ENCODE measurements at places on chromosomes 5 and 9.

DNA sequence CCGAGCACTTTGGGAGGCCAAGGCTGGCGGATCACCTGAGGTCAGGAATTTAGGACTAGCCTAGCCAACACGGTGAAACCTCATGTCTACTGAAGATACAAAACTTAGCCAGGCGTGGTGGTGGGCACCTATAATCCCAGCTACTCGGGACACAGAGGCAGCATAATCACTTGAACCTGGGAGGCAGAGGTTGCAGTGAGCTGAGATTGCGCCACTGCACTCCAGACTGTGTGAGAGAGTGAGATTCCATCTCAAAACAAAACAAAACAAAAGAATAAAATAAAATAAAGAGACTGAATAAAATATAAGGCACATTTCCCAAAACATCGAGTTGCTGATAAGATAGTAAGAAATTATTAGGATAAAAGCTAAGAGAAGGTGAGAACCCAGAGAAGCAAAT lies 32.3 kb upstream of the GLDC start:
- DNase-seq = no peak

GRCh38 chr9:2613730-2614271 lies 7.8 kb upstream of the VLDLR start:
- DNase-seq = no peak

GRCh38 chr5:116664988-116665387 lies 90.4 kb upstream of the SEMA6A start:
- DNase-seq = no peak

GRCh38 chr9:121736934-121737462 lies 85.6 kb downstream of the DAB2IP start:
- DNase-seq = no peak

DNA sequence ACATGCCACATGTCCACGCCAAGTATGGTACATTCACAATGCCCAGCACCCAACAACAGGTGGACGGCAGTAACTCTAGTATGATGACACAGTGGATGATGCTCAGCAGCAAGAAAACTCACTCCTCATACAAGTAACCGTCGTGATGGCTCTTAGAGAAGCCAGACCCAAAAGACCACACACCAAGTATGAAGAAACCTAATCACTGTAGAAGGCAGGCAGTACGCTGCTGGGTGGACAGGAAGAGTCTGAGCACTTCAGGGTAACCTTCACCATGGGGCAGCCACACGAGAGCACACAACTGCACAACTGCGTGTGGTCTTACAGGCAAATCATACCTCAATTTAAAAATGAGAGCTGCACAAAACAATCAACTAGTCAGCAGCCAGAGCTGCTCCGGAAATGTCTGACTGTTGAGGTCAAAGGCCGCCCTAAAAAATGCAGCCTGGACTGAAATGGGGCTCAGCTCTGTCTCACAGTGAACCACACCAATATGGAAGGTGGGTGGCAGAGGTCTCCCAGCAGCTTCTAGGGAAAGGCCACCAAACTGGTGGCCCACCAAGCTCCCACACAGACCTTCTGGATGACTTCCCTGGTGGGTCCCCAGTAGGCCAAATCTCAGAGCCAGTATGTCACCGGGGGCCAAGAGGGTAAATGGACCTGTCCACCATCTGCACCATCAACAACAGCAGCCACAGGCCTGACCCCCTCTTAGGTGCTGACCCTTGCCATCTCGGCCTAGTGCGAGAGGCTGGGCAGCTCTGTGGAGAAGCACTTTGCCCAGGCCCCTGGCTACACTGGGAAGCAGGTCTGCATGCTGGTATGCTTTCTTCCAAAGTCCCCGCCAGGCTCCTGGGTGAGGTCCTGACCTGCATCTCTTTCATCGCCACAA lies 17.8 kb downstream of the BICD2 start:
- no peak for DNase-seq

- DNase-seq = no peak
Observed at GRCh38 chr5:81017320-81017719, 57.2 kb downstream of the RASGRF2 start.

GRCh38 chr9:3332802-3333201 lies 193.0 kb downstream of the RFX3 start:
- DNase-seq = no peak

DNA sequence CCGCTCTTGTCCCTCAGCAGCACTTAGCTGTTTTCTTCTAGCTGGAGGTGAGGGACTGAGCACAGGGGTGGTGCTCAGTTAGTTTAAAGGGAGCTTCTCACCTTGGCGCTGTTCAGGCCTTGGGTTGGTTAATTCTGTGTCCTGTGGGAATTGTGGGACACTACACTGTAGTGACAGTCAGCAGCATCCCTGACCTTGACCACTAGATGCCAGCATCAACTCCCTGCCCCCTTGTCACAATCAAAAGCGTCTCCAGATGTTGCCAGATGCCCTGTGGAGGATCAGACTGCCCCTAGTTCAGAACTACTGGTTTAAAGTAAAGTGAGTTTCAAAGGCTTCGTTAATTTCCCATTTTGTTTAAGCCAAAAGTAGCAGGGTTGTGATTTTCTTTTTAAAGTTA lies 65.5 kb upstream of the DMRT3 start:
- DNase-seq = no peak

DNA sequence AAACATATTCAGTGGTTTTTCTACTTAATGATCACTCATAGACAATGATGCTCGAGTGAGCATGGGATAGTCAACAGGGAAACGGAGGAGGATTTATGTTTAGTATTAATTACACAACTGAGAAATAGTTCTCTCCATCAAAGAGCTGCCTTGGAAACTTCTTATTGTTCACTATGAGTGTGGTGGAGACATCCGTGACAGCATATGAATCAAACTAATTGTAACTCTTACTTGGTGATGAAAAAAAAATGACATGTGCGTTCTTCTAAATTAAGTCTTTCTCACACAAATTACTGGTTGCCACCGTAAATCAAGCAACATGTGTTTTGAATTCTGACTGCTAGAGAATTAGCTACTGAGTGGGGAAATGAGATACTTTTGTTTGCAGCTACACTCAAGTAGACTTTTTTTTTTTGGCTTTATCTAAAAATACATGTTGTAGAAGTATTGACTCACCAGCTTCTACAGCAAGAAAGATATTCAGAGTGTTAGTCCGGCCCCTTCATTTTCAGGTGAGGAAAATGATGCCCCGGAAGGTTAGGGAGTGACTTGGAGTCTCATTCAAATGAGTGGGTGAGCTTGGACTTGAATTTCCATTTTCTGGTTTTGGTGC lies 179.4 kb downstream of the CFAP90 start:
- DNase-seq = no peak

- DNase-seq = peak; percentile 66
Observed at GRCh38 chr9:136665111-136665703, 2.5 kb downstream of the EGFL7 start.

All from HAP-1 (cell line).